ENCODE measurements at places on chromosomes 1 and 21. TPM values are rescaled to one million over a fixed set of nuclear protein-coding genes. Genes with fewer than 3 reads are reported as not detected.

DNA sequence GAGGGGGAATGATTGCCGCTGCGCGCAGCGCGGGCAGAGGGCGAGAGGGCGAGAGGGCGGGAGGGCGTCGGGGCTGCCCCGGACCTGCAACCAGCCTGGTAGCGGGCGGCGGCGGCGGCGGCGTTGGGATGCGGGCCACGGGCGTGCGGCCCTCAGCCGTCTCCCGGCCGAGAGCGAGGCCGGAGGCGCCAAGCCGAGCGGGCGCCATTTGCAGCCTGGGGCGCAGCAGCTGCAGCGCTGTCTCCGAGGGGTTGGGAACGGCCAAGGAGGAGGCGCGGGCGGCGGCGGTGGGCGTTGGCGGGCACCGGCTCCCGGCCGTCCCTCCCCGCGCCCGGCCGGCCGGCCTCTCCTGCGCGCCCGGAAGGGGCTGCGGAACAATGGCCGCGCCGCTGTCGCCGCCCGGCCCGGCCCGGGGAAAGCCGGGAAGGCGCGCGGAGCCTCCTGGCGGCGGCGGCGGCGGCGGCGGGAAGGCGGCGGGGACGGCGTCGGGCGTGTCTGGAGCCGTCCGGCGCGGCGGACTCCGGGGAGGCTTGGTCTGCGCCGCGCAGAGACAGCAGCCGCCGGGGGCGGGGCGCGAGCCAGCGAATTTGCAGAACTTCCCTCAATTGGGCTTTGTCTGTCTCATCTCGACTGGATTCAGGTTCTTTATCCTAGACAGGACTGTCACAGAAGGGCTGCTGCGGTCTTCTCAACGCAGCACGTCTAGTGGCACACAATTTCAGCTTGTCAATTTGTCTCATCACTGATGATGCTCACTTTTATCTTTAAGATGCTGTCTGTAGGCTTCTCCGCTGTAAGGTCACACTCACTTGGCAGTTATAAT, 35.7 kb downstream of the ZBTB8B start:
- DNase-seq: peak; percentile 28

- DNase-seq: no peak
Measured at GRCh38 chr1:44664730-44665370, 9.4 kb downstream of the TMEM53 start.

GRCh38 chr1:158020886-158021620, 27.6 kb downstream of the KIRREL1 start:
- DNase-seq: no peak

DNA sequence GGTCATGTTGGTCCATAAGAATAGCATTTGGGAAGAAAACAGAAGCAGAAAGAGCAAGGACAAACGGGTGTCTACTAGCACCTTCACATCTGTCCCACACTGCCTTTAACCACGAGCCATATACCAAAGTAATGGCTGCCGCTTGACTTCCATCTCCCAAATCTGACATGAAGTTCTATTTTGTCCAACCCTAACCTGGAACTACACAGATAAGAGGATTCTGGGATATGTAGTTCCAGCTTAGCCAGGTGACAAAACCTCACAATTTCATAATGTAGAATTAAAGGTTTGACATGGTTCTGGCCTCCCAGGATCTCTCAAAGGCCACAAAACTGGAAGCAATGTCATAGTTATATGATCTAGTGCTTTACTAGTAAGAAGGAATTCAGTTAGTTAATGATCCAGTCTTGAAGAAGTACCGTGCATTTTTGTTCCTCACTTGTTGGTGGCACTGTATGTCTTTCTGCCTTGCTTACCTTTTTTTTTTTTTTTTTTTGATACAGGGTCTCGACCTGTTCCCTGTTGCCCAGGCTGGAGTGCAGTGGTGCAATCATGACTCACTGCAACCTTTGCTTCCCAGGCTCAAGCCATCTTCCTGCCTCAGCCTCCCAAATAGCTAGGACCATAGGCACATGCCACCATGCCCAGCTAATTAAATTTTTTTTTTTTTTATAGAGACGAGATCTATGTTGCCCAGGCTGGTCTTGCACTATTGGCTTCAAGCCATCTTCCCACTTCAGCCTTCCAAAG, 17.5 kb downstream of the PTGFRN start:
- no peak for DNase-seq

DNA sequence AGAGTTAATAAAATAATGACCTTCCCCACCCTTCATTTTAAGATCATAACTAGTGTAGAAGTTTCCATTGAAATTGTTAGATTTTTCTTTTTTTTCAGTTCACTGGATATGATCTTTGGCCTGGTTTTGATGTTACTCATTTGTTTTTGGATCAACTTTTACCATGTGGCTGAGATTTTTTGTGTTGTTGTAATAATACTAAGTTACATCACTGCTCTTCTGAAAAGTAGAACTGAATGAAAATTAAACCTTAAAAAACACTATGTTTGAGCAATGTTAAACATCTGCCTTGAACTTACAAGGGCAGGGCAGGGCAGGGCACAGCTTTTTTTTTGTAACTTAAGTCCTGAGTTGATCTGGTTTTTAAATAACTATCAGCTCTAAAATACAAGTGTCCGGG, 204.8 kb upstream of the ADAMTS5 start:
- DNase-seq: no peak

GRCh38 chr1:205596876-205597275, 34.9 kb downstream of the ELK4 start:
- no peak for DNase-seq

DNA sequence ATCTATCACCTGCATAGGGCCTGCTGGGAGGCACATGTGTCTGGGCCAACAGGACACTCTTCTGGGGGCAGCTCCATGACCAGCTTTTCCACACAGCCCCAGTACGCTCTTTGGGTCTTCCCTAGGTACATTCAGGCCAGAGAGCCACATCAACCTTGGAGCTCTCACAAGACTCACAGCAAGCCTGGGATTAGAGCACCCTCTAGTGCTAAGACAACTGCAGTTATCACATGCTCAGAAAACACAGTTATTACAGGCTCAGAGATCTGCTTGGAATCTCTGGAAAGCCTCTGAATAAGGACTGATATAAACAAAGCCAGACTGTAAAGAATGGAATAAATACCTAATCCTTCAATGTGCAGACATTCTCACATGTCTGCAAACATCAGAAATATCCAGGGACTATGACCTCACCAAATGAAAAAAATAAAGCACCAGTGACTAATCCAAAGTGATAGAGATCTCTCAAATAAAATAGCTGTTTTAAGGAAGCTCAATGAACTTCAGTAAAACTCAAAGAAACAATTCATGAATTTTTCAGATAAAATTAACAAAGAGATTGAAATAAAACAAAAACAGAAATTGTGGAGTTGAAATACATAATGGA, 563.9 kb upstream of the NR5A2 start:
- DNase-seq: no peak

DNA sequence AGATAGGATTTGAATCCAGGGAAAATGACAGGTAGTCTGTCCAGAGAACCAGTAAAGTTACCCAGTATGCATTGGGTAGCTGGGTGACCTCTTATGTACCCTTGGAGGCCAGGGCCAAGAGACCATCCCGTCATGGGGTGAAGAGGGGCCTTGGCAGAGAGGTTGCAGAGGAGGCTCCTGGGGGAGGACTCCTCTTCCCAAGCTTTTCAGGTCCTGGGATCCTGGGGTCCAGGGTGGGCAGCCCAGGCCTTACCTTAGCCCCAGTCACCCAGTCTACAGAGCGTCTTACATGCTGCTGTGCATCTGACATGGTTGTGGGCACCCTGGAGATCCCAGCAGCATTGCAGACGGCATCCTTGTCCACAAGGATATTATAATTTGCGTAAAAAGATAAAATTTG, 14.0 kb downstream of the PMF1 start:
- DNase-seq: no peak

- peak; percentile 83 for DNase-seq
Measured at GRCh38 chr1:150567341-150567716, 12.1 kb downstream of the MCL1 start.

DNA sequence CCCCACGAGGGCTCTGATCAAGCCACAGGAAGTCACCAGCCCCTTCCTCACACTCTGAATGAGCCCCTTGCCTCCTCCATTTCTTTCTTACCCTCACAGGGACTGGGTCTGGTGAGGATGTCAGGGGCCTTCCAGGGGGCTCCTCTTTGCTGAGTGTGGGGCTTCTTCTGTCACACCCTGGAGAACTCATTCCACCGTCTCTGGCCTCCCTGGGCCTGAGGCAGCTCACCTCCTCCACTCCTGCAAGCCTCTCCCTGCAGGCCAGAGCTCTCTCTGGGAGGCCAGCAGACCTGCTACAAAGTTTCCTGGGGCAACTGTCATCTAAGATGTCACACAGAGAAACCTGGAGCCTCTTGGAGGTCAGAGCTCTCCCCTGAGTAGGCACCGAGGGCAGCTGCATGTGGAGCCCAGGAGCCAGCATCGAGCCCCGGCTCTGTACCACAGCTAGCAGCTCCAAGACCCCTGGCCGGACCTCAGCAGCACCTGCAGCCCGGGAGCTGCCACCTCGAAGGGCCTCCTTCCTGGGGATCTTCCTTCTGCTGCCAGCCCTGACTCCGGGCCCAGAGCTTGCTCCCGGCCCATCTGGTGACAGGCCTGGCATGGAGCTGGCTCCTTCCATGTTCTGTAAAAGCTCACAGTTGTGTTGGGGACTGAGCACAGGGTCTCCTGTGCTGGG, 1.1 kb downstream of the SPOCD1 start:
- DNase-seq: no peak

The MIXL1 gene
- total RNA-seq: not detected

The KPRP gene
- not detected for total RNA-seq

- DNase-seq: no peak
Measured at GRCh38 chr1:107254306-107254705, 113.5 kb downstream of the NTNG1 start.

DNA sequence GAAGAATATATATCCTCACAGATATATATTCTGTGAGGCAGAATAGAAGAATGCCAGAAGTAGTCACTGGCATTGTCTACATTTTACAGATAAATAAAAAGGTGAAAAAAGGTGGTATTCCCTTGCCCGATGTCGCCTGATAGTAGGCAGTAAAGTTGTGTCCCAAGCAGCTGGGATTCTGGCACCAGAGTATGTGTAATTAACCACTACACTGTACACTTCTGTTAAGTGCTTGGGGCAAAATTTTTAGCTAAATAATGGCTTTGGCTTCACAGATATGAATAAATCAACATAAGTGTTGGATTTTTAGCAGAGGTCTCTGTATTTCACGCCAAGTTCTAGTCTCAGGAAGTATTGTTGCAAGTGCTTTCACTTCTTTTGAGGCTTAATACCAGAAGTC, 13.3 kb upstream of the CASQ2 start:
- DNase-seq: no peak

DNA sequence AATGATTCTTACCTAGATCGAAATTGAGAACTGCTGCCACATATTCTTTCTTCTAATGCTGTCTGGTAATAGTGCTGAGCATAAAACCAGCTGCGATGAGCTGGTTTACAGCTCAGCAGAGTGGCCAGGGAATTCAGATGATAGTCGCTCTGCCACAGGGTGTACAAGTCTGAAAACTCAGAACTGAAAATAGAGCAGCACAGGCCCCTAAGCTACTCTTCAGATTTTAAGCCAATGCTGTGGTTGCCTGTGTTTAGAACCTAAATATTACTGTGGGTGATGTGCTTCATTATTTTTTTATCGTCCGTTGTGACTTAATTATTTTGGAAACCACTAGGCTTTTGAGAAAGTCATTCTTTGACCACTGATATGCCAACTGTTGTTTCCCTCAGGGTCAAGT, 152.0 kb downstream of the ADGRL4 start:
- no peak for DNase-seq

GRCh38 chr1:78834201-78834741, 172.3 kb downstream of the ADGRL4 start:
- DNase-seq: no peak

- DNase-seq: no peak
Measured at GRCh38 chr1:19333587-19334354, 21.6 kb downstream of the SLC66A1 start.

The IL19 gene
- not detected for total RNA-seq

- DNase-seq: peak; percentile 21
Measured at GRCh38 chr1:192805832-192806323, 3.0 kb upstream of the RGS2 start.

GRCh38 chr1:147628441-147628840, 41.9 kb downstream of the ACP6 start:
- DNase-seq: no peak

DNA sequence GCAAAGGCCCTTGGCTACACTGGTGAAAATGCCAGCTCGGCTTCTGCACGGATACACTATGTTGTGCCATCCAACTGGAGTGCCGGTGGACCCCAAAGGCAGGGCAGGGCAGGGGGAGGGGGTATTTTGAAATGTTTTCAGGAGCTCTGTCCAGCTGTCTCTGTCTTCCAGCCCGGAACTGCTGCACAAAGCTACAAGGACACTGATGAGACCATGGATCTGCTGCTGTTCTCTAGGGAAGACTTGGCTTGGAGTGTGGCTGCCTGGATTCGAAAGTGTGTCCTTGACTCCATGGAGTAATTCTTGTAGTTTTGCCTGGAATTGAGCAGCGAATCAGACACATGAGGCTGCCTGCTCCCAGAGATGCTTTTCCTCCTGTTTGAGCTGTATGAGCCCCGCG, 42.4 kb downstream of the TTC39A start:
- no peak for DNase-seq

DNA sequence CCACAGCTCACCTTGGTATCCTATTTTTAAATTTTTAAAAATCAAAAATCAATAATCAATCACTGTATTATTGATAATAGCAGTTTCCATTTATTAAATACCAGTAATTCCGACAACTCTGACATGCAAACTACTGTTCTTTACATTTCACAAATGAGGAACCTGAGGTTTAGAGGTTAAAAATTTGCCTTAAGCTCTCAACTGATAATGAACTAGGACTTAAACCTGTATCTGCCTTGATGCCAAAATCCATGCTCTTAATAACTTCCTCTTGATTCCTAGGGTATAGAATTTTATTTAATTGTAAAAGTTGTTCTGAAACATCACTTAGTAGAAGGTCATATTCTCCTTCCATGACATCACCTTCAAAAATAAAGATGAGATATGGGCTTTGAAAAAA, 5.6 kb downstream of the ARHGAP29 start:
- DNase-seq: no peak

The GSTM1 gene
- not detected for total RNA-seq

- no peak for DNase-seq
Measured at GRCh38 chr1:30353637-30354036, 369.7 kb downstream of the MATN1 start.

The PRAMEF15 gene
- total RNA-seq: not detected

The GJA4 gene
- not detected for total RNA-seq

DNA sequence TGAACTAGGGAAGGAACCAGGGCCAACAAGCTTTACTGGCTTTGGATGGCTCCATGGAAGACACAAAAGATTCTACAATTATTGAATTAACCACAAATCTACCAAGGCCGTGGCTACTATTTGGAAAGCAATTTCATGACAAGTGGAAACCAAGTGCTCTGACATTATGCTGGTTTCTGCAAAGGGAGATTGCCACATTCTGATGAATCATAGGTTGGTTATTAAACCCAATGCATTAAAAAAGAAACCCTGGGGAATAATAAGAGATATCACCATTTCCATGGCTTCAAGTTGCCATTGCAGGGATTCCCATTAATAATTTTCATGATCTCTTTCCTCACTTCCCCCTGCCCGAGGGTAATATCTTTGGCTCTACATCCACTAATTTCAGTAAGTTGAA, 359.2 kb upstream of the NCAM2 start:
- no peak for DNase-seq

All from activated CD4-positive, alpha-beta memory T cell treated with anti-CD3 and anti-CD28 coated beads, Interleukin-2, amount 10 ng/mL, durations not matched to agents 7 days and 5 days (primary cell).